Hematopoietic multipotent progenitor cell treated with erythropoietin and hydrocortisone succinate and interleukin-3 and kit ligand, for 17 days (in vitro differentiated cells): ENCODE measurements at places on chromosomes 16 and 17.

GRCh38 chr16:89720551-89720812, 216 bp downstream of the VPS9D1 start:
- peak; percentile 17 for DNase-seq

- DNase-seq = no peak
These were observed 705 bp downstream of the KRABD2 start for GRCh38 chr17:8375738-8376259.

DNA sequence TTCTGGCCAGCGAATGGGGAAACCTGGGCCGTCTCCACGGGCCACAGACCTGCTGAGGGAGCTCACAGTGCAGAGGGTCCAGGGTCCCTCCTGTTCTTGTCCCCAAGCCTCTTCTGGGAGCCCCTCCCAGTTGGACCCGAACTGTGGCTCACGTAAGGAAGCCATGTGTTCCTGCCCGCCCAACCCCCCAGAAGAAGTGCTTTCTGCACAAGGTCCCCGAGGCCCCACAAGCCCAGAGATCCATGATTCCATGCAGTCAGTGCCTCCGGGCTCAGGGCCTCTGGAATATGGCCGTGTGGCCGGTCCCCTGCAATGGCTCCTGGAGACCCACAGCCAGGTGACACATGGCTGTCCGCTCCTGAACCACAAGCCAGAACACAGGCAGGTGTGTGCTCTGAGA, 272.4 kb downstream of the C16orf95 start:
- DNase-seq = no peak

DNA sequence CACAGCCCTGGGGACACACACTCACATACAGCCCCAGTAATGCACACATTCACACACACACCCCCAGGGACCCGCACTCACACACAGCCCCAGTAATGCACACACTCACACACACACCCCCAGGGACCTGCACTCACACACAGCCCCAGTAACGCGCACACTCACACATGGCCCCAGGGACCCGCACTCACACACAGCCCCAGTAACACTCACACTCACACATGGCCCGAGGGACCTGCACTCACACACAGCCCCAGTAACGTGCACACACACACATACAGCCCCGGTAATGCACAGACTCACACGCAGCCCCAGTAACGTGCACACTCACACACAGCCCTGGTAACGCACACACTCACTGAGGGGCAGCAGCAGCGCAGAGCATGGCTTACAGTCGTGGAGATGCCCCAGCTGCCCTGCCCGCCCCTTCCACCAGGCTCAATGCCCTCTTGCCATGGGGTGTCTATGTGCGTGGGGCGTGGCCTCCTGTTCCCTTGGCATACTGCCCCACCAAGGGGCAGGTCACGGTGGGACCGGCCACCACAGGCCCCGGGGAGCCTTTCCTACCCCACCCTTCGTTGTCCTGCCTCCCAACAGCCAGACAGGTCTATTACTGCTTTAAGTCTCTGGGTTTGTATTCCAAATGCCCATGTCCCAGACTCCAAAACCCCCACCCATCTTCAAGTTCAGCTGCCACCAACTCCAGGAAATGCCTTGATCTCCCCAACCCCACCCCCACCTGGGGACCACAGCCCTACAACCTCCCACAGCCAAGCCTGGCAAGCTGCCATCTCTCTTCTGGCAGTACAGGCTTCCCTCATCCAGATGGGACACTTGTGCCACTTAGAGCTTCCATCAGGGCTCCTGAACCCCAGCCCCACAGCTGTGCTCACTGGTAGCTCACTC, 2.7 kb downstream of the CCDC102A start:
- no peak for DNase-seq

DNA sequence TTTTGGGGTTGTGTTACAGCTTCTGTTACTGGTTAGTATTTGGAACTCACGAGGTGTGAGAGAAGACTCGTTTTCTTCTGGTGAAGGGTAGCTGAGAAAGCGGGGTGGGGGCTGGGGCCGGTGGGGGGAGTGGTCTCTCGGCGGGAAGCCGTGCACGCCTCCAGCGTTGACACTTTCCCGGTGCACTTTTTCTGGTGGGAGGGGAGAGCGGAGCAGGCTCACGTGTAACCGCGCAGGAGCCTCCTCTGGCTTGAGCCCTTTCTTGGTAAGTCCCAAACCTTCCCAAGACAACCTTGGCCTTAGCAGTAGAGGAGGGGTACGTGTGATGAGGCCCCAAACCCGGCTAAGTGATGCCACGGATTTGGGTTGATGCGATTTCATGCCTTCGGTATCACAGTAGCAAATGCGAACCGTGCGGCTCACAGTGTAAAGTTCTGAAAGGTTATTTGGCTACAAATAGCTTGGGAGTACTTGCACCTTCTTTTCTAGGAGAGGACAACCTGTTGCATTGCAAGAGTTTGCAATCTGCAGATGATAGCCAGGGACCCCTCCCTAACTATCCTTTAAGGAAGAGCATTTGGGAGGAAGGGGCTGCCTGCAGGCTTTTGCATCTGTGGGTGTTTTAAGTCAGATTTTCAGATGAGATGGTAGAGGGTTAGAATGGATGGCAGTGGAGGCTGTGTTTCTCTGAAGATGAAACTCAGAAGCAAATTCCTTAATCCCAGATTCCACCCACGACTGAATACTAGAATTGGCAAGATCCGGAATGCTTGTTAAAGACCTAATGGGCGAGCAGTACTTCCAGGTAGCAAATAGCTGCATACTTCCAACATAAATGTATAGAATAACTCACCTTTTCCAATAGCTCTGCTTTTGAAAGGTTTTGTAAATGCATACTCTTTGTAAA, 1.5 kb downstream of the HLF start:
- DNase-seq = no peak

- DNase-seq = no peak
These were observed 27.3 kb upstream of the NAT9 start for GRCh38 chr17:74803388-74803930.

DNA sequence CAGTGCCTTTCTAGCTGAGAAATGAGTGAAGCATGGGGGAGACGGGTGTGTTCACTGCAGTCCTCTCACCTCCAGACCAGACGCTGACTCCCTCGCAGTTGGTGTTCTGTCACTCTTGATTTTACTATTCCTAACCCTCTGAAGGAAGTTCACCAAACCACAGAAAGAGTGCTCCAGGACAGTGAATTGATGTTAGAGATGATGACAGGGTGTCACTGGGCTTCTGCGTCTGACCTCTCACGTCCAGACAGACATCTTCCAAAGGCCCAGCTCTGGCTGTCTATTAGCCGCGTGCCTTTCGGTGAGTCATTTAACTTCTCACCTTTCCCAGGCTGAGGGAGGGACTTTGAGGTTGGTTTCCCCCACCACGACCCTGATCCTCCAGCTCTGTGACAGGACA, 8.2 kb downstream of the CRAMP1 start:
- no peak for DNase-seq

DNA sequence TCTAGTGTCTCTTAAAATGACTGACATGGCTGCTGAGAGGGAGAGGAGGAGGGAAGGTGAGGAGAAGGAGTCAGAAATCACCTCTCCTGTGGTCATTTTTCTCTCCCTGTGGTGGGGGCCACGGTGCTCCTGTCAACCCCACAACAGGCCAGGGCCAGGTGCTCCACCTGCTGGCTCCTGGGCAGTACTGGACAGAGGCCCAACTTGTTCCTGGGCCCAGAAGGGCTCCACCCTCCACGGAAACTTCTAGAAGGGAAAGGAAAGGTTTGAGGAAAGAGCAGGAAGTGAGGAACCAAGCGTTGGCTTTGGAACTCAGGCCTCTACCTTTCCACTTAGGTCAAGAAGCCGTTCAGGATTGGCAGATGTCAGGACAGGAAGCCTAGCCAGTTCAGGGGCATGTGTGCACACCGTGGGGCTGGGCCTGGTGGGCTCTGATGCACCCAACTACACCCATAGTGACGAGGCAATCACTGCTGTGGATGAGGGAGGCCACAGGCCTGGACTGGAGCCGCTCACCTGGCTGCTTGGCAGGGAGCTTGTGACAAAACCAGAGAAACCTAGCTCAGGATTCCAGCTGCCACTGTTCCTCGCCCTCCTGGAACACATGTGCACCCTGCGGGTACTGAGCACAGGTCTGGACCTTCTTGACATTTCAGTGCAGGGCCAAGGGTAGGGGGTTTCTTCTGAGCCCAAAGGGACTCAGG, 36.1 kb downstream of the WNT3 start:
- no peak for DNase-seq

GRCh38 chr16:56320811-56321558, 104.4 kb downstream of the AMFR start:
- DNase-seq = peak; percentile 25

DNA sequence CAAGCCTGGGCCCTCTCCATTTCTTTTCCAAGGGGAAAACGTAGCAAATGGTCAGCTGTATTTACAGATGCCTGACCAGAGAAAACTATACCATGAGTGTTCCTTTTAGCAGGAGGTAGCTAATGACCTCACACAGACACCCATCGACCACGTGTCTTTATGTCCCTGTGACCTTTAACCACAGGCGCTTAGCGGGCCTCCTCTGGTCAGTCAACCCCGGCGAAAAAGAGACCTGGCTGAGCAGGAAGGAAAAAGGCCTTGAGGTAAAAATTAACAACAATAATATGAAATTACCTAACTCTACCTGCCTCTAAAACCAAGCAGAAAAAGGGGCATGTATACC, 9.1 kb downstream of the NUDT16L1 start:
- DNase-seq = no peak

GRCh38 chr16:50593410-50594150, 45.4 kb downstream of the NKD1 start:
- DNase-seq = no peak

DNA sequence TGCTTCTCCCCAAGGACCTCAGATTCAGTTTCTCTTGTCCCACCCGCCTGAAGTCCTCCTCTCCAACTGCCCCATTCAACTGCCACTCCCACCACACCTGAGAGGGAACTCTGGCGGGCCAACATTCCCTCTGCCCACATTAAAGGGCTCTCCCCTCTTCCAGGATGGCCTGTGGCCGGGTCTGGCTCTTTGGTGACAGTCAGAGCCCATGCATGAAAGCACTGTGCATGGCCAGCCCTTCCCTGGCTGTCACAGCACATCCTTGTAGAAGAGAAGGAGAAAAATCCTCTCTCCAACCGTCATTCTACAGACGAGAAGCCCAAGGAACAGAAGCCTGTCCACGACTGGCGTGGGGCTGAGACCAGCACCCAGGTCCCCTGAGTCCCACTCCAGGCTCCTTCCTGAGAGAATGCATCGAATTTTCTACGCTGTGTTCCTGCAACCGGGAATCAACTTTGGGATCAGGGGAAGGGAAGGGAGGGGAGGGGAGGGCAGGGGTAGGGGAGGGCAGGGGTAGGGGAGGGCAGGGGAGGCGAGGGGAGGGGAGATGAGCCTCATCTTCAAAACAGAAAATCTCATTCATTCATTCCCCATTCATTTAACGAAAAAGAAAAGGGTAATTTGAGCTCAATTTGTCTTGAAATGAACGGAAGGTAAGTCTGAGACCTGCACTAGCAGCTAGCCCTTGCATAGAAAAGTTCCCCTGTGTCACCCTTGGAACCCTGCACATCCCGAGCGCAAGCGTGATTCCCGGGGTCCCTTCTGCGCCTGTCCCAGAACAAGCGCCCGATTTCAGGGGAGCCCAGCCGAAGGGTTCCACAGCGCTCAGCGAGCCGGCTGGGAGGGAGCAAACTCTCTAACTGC, at the start of gene ABCC12:
ABCC12 (minus strand) TSS at position 68 of the 864 bp plus-strand sequence. CDS start 9,569 bp downstream, outside the sequence.
- no peak for DNase-seq

GRCh38 chr16:85601730-85602401, 11.3 kb upstream of the GSE1 start:
- no peak for DNase-seq

- DNase-seq = no peak
These were observed 253.3 kb downstream of the SOX9 start for GRCh38 chr17:72373910-72374741.

DNA sequence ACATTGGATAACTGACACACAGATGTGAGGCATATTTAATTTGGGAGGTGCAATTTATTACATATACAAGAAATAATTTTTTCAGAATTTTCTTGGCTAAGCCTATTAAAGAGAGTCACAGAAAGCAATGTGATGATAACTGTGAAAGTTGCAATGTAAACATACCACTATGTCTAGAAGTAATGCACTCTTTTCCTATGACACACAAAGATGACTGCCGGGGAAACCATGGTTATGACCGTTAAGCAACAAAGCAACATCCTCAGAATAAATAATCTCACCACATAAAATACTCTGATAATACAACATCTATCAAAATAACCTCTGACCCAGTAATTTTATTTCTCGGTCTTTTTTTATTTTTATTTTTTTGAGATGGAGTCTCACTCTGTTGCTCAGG, 10.5 kb upstream of the QRICH2 start:
- DNase-seq = no peak

- DNase-seq = no peak
These were observed 31.4 kb upstream of the ZNF750 start for GRCh38 chr17:82871056-82871775.
